ENCODE measurements at places on chromosomes 4 and X.

DNA sequence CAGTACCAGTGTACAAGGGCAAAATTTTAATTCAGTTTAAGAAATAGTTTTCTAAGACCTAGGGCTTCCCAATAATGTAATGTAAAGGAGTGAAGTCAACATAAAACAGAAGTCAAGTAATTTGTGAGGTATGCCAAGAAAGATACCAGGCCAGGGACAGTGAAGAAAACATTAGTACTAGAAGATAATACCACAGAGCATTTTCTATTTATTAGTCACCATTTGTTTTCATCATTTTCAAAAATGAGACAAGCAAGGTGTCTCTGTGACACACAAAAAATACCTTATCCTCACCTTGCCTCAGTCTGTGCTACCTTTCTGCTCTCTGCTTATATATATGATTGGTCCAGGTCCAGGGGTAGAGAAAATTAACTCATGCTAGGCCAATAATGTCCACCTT is 46.8 kb downstream of the VEGFC start:
- no peak for DNase-seq

DNA sequence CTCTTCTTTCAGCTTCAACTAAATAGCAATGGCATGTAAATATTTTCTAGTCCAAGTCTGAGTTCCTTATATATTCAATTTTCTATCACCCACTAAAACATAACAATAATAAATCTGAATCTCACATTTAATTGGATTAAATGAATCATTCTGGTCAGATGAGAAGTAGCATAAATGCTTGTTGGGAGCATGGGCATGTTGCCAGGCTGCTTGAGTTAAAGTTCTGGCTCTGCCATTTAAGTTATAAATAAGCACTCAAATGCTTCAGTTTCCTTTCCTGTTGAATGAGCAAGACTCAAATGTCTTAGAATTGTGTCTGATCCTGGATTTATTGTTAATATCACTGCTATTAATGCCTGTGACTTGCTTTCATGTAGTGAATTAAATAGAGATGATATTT is 496.3 kb downstream of the STPG2 start:
- no peak for DNase-seq

DNA sequence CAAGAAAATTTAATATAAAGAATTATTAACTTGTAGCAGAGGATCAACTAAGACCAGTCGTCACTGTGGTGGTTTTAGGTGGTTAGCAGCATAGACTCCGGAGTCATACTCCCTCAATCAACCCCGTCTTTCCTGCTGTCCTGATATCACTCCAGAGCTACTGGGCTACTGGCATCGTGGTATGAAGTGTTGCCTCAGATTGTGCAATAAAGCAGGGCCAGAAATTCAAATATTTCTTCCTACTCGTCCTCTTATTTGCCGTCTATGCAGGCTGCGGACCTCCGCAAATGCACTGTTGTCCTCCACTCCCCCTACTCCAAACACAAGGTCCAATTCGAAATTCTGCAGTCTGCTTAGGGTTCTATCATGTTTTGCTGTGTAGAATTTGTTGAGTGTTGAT is 1.2 kb upstream of the MAGEA10 start:
- no peak for DNase-seq

DNA sequence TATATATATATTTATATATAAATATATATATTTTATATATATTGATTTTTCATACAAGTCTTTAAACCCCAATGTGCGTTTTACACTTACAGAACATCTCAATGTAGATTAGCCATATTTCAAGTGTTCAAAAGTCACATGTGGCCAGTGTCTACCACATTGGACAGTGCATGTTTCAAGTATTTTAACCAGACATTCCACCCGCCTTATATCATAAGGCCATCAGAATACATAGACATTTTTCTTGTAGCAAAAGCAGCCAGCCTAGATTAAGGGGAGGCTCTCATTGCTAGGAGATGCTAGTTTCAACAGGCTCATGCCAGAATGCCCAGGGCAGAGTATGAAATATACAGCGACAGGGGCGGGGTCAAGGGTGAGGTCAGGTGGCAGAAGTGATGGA is 202.0 kb downstream of the NR3C2 start:
- no peak for DNase-seq

DNA sequence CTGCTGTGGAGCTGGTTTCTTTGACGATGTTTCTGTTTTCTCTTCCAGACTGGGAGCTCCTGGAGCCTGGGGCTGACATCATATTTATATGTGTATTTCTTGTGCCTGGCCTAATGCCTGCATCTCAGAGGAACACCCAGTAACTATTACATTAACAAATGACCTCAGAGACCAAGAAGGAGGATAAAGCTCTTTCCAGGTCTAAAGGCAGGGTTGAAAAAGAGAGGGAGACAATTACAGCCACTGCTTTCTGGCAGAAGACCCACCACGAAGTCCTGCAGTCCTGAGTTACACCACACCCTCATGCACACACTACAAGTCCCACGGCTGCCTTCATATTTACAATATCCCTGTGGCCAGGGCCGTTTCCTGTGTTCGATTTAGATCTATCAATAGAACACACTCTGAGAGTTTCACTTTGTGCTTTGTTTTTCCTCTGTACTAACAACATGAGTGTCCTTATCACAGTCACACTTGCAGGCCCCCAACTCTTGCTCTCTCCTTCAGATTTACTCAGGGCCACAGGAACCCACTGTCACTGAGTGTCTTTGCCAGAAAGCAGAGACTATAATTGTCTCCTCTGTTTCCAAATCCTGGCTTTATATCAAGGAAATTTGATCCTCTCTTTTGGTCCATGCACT is 535.5 kb downstream of the MID1IP1 start:
- DNase-seq = no peak

GRCh38 chr4:53101191-53101581 is 239.1 kb downstream of the RASL11B start:
- DNase-seq = no peak

- no peak for DNase-seq
These were observed 660.8 kb upstream of the AADAT start for GRCh38 chr4:170750519-170750918.

DNA sequence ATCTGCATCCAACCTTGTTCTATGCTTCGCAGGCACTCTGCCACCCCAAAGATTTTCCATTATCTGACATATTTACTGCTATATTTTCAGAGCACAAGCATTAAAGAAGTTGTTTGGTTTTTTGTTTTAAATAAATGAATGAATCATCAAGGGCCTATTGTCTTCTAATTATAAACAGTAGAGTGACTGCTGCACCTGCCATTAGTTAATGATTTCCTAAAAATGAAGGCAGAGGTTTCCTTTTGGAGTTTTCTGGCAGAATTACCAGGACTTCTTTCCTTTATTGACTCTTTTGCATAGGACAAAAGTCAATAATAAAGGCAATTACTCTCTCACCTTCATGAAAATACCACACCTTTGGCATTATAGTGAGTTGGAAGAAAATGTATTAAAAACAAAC is 238.1 kb downstream of the INPP4B start:
- DNase-seq = no peak

- no peak for DNase-seq
These were observed 11.8 kb downstream of the AMBN start for GRCh38 chr4:70603856-70604255.

GRCh38 chr4:168528131-168528949 is 31.5 kb downstream of the PALLD start:
- DNase-seq = no peak

DNA sequence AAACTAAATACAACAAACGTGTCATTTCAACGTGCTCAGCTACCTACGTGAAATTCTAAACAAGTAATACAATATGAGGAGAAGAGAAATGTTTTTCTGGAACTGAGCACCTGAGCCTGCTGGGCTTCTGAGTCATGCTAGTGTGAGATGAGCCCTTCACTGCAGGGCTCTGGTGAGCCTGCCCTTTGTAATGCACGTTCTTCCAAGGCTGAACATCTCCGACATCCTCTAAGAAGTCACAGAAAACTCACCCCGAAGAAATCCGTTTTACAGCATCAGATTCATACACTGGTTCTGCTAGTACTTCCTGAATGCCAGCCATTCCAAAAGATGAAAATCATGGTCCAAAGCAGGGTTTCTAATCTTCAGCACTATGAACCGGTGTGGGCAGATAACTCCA is 157.1 kb downstream of the AMELX start:
- DNase-seq = no peak

DNA sequence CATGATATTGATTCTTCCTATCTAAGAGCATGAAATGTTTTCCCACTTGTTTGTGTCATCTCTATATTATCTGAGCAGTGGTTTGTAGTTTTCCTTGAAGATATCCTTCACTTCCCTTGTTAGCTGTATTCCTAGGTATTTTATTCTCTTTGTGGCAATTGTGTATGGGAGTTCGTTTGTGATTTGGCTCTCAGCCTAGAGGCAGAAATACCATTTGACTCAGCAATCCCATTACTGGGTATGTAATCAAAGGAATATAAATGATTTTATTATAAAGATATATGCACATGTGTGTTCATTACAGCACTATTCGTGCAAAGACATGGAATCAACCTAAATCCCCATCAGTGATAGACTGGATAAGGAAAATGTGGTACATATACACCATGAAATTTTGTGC is 172.7 kb upstream of the IL15 start:
- no peak for DNase-seq

DNA sequence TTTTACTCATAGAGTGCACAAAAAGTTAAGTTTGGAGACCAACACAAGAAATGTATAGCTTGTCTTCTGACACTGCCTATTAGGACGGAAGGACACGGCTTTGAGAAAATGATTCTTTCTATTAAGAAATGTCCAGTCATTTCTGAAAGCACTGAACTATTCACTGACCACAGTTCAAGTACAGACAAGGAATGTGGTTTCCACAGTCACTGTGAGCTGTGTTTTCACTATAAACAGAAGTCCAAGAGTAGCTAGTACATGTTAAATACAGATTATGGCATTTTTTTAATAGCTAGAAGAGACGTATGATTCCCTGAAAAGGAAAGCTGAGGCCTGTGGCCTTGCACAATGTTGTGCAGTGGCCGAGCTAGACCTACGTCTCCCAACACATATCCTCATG is 115.1 kb upstream of the GPM6A start:
- no peak for DNase-seq

- no peak for DNase-seq
These were observed 82.8 kb downstream of the CHRNA9 start for GRCh38 chr4:40417941-40418340.

DNA sequence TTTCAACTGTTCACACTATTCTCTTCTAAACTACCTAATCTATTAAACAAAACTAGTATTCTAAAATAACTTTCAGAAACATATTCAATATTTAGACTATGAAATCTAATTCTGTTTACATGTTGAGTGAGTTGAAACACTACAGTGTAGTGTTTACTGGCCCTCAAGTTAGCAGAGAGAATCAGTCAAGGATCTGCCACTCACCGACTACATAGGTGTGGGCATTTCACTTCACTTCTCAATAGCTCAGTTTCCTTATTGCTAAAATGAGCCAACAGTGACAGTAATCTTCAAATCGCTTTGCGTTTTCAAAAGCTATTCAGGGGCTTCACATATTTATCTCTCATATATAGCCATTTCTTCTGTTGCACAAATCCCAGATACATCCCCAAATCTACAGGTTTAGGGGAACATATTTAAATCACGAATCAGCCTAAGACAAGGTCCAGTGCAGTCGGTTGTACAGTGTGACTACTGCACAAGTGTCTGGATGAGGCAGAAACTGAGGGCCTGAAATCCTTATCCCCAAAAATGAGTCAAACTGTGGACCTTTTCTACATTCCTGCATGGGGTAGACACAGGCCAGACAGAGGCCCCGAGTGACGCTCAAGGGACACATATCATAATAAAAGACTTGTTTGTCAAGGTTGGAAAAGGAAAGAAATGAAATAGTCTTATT is 129.8 kb downstream of the PPP3CA start:
- no peak for DNase-seq

DNA sequence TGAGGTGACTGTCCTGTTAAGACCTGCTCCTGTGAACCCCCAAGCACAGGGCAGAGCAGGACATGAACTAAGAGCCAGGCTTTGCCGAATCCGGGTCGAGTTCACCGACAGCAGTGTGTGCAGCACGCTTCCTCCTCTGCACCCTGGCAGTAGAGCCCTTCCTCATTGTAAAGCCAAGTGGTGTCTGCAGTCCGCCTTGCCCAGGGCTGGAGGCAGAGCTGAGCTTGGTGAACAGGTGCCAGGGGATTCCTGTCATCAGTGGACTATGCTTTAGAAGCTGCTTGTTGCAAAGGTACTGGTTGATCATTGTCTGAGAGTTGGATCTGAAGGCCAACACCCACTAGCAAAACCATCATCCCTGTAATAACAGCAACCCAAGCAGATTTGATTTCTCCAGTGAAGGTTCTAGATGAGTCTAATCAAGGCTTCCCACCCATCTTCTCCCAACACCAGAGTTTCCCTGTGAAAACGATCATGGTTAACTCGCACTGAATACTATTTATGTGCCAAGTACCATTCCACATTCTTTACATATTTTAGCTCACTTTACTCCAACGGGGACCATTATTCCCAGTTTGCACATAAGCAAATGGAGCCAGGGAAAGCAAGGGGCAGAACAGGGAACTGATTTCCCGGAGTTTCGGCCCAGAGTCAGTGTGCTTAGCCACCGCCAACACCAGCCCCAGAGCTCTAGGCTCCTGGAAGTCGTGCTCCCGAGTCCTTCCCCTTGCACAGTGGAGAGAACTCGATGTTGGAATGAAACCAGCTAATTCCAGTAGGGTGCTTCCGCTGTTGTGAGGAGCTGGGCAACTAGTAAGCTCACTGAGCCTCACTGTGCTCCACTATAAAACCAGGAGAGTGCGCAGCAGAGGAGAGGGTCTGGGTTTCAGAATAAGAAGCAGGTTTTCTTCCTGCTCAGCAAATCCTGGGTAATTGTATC is 1.4 kb upstream of the SLC34A2 start:
- DNase-seq = no peak

DNA sequence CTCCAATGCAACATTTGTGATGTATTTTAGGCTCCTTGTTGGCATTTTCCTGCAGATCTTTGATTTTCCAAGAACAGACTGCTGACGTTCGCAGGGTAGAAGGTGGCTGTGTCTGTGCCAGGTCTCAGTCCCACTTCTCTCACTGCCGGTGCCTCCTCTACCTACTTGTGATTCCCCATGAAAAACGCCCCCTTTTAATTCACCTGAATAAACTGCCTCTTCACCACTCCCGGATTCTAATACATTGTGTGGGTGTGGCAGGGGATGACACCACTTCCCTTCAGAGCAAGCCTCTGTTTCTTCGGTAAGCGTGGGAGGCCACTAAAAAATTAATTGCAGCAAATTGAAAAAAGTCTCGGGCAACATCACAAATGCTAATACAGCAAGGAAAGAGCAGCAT is 96.1 kb upstream of the FAM9B start:
- DNase-seq = no peak

- no peak for DNase-seq
These were observed 146.2 kb upstream of the SCML1 start for GRCh38 chrX:17590892-17591740.

GRCh38 chr4:5885733-5886132 is 7.2 kb downstream of the CRMP1 start:
- no peak for DNase-seq
